Astrocyte of the hippocampus (primary cell): ENCODE measurements at places on chromosomes 6 and 20.

GRCh38 chr6:122825163-122825562, 36.1 kb downstream of the SMPDL3A start:
- DNase-seq: peak; percentile 31

DNA sequence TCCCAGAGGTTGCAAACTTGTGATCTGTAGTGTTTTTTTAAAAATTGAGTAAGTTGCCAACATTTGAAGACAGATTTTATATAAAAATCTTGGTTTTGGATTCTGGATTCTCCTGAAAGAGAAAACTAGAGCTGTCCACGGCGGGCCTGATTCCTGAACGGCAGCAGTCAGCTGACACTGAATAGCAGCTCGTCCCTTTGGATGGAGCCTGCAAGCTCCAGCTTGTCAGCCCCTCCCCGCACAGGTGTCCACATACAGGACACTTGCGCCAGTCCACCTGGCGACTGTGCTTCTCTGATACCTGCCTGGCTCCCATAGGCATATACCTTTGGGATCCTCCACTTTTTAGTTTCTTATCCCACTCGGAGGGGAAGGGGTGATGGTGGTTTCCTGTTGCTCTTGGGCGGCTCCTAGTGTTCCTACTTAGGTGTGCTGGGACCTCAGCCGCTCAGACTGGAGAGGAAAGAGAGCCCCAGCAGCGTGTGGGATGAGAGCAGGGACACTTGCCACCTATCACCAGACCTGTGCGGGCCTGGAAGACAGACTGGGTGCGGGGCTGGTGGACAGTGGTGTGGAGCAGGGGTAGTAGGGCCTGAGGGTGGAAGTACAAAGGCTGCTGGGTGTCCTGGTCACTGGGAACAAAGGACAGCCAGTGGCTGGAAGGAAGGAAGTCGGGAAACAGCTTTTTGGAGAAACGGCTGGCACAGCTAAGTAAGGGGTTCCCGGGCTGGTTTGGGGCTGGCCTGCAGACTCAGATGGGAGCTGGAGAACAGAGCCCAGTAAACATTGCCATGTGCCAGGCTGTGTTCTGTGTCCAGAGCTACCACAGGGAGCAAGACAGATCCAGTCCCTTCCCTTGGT, 18.3 kb downstream of the GHRH start:
- DNase-seq: no peak

DNA sequence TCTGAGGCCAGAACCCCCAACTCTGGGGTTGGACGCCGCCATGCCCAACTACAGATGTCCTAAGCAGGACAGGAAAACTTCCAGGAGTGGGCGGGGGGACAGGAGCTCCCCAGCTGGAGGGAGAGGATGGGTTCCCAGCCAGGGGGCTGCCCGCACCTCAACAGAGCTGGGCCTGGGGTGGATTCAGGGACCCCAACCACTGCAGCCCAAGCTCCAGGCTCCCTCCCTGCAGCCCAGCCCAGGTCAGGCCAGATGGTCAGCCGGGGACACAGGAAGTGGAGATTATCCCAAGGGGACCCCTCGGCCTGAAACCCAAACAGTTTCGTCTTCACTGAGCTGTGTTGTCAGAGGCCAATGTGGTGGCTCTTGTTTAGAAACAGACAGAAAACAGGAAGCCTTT, 9.4 kb downstream of the LAMA5 start:
- DNase-seq: no peak

DNA sequence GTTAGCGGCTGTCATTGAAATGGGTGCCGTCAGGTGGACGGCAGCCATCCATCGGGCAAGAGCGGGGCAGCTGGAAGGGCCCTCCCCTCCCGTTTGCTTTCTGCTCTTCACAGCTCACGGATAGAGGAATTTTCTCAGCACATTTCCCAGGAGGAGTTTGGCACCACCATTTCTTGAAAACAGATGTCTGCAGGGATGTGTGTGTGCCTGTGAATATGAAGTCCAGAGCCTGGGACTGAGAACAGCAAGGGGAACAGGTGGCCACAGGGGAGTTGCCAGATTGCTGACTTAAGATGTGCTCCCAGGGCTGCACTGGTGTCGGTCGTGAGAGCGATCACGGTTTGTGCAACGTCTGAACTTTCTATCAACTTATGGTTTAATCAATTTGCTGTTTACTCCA, 22.1 kb upstream of the ECI2 start:
- DNase-seq: no peak

DNA sequence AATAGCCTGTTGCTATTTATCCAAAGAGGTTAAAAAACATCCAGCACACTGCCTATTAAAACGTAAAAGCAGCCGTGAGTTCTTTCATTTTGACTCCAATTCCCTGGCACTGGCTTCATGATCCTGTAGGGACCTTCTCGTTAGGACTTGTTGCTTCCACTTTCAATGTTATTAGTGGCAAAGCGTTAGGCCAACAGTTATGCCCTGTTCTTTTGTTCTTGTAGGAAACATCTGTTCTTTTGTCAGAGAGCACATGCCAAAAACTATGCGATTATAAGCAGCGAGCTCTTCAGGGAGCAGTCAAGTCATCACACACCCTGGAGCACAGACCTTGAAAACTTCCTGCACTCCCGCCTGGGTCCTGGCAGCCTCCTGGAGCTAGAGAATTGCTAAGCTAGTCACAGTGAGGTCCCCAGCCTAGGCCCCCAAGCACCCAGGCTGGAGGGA, 609.5 kb upstream of the ARID1B start:
- DNase-seq: peak; percentile 15

DNA sequence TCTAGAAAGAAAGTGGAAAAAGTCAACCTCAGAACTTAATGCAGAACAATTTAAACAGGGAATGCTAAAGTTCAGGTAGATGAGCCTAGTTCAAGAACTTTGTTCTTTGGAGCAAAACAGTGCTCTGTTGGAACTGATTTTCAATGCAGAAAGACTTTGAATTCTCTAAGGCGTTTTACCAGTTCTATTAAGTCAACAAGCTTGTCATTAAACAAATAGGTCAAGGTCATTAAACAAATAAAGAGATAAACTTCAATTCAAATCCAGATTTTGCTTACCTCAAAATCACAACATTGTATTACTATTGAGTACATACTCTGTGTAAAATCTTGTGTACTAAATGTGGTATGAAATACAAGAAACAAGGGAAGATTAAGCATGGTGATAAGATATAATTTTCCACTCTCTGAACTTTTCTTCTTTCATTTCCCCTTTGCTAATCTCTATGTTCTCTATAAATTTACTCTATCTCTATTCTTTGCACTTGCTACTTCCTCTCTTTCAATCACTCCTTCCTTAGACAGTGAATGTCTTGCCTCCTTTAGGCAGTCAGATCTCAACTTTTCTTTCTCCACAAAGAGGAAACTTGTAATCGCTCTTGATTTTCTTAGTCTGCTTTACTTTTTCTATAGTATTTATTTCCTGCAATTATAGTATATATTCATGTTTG, 160.8 kb upstream of the KHDRBS2 start:
- DNase-seq: no peak

DNA sequence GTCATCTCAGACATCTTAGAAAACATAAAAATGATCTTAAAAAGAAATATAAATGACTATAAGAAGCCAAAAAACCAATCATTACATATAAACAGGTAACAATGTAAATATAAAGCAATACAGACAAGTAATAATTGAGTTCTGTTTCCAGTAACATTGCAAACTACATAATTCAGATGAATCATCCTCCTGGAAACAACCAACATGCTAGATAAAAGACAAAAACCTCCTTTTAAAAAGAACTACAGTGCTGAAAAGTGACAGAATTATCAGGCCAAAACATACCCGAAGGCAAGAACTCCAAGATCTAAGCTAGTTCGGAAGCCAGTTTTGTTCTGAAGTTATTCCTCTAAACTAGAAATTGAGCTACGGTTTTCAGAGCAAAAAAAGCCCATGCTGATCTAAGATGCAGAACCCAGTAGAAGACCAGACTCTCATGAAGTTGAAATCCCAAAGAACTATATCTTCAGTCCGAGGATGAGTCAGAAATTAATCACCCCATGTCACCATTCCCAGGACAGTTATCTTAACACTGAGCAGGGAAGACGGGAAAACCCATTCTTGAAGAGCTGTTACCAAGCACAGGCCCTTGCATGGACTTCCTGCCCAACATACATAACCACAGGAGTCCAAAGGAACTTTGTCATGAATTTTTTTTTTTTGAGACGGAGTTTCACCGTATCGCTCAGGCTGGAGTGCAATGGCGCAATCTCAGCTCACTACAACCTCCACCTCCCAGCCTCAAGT, 9.8 kb downstream of the PGM3 start:
- DNase-seq: peak; percentile 57

GRCh38 chr20:46826343-46826984, 68.2 kb upstream of the EYA2 start:
- no peak for DNase-seq

- no peak for DNase-seq
Observed at GRCh38 chr6:68593558-68593957, 41.5 kb upstream of the ADGRB3 start.

- DNase-seq: no peak
Observed at GRCh38 chr20:60882836-60883235, 369.2 kb upstream of the CDH4 start.
